ENCODE measurements at places on chromosomes 2 and 18.

DNA sequence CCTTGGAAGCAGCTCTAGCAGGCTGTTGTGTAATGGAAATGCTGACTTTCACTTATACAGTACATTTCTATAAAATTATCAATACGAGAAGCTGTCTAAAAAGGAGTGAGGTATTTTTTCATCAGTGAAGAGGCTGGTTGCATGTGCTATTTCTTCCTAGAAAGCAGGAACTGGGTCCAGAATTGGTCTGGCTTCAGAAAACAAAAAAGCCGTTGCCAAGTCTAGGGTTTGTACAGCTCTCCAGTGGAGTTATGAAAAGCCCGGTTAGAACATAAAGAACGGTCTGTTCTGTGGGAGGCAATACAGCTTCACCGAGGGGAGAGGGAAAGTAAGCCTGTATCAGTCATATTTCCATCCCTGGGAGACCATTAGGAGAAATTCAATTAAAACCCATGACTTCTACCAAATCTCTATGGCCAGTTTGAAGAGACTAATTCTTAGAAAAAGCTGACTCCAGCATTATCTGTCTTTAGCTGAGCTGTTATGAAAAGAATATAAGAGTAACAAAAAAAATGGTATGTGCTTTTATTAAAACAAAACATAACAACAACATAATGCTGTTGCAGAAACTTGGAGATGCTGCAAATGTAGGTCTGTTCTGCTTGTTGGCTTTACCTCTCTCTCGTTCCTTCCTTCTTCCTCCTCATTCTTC lies 217.0 kb downstream of the CMPK2 start:
- DNase-seq, result no peak

DNA sequence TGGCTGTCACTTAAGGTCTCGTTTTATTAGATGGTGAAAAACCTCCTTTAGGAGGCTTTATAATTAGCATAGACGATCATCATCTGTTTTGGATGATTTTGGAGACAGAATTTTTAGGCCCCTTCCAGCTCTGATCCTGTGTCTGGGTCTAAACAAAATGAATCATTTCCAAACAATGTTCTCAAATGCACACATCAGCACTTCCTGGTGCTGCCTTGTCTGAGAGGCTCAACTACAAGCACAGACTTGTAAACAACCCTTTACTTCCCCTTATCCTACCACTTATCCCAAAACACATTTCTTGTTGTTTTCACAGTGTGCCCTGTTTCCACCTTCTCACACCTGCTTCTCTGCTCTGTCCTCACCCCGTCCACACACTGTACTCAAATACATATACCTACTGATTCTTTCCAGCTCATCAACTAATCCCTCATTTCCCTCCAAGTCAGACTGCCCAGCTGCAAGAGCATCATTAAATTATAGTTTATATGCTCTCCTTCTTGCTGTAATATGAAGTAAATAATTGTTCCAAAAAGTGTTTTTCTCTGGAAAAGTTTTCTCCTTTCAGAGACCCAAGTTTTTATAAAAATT lies 71.2 kb upstream of the COL3A1 start:
- no peak for DNase-seq

DNA sequence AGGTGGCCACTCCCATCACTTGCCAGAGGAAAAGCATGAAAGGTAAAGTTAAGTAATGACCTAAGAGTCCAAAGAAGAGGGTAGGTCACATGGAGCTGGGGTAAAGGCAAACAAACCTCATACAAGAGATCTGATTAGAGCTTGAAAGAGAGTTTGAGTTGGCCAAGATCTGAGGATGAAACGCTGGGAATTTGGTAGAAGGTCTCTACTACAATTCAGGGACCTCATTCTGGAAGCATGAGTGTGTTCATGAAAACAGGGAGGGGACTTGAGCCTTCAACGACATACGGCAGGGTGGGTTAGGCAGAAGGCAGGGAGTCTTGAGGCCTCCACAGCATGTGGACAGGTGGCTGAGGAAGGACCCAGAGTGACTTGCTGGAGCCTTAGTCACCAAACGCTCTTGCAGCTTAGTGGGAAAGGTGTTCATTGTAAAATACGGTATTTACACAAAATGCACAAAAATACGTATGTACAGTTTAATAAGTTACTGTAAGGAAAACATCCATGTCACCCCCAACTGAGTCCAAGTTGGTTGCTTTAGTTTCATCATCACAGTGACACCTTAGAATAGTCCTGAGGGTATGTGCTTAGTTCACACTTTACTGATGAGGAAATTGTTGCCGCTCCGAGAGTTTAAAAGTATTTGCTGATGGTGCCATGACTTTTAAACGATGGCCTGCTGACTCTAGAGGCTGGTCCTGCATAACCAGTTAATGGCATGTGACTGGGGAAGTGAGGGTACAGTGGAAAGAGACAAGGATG lies 5.0 kb upstream of the FARP2 start:
- DNase-seq, result no peak

GRCh38 chr18:362311-363290 lies 94.8 kb upstream of the THOC1 start:
- no peak for DNase-seq

GRCh38 chr2:109472974-109473373 lies 140.8 kb downstream of the SEPTIN10 start:
- DNase-seq, result no peak

DNA sequence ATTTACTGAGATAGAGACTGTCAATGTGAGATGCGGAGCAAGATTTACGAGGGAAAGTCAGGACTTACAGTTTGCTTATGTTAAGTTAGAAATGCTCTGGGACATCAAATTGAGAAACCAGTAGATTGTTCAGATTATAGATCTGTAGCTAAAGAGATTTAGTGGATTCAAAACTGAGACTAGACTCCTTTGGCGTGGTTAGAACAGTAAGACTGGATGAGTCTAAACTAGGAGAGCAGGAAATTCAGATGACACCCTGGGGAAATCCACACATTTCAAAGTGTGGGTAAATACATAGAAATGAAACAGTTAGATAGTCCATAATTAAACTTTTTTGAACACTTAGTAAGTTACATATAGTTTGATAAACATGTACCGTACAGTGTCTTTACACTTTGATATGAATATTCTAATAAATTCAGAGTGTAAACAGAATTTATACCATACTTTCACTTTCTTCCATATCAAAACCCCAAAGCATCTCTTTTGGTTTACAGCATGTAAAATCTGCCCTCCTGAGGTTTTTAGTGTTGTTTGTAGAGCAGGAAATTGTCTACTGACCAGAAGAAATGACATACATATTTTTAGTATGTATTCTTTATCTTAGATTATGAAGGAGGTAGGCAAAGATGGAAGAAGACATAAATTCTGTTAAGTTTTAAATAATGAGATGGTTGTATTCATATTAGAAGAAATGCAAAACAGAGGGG lies 231.5 kb downstream of the NYAP2 start:
- DNase-seq, result no peak

GRCh38 chr2:104444889-104445288 lies 409.0 kb upstream of the POU3F3 start:
- no peak for DNase-seq

GRCh38 chr2:67216881-67217280 lies 180.3 kb upstream of the ETAA1 start:
- DNase-seq, result no peak

- no peak for DNase-seq
Observed at GRCh38 chr2:204669382-204669781, 124.1 kb downstream of the PARD3B start.

DNA sequence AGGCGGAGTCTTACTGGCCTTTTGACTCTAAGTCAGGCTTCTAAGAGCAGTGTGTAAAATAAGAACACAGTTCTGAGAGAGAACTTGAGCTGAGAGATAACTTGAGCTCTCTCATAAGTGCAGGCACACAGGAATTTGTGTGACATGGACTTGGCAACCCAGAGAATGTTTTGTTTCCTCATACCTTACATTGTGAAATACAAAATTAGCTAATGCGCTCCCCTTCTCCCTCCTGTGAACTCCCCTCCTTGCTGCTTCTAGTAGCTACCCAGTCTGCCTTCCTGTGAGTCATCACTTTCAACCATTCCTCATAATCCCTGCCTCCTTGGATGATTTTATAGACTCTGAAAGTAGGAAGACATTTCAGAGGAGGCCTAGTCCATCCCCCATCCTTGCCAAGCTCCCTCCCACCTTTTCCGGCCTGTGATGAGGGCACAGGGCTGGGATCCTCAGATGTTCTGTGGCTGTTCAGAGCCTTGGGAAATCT lies 22.6 kb downstream of the FER1L5 start:
- no peak for DNase-seq

GRCh38 chr2:134366359-134366758 lies 112.5 kb downstream of the MGAT5 start:
- DNase-seq, result no peak

GRCh38 chr18:50284255-50284885 lies 3.0 kb upstream of the MBD1 start:
- DNase-seq, result peak; percentile 50

GRCh38 chr18:5998166-5998881 lies 103.0 kb upstream of the TMEM200C start:
- peak; percentile 26 for DNase-seq

DNA sequence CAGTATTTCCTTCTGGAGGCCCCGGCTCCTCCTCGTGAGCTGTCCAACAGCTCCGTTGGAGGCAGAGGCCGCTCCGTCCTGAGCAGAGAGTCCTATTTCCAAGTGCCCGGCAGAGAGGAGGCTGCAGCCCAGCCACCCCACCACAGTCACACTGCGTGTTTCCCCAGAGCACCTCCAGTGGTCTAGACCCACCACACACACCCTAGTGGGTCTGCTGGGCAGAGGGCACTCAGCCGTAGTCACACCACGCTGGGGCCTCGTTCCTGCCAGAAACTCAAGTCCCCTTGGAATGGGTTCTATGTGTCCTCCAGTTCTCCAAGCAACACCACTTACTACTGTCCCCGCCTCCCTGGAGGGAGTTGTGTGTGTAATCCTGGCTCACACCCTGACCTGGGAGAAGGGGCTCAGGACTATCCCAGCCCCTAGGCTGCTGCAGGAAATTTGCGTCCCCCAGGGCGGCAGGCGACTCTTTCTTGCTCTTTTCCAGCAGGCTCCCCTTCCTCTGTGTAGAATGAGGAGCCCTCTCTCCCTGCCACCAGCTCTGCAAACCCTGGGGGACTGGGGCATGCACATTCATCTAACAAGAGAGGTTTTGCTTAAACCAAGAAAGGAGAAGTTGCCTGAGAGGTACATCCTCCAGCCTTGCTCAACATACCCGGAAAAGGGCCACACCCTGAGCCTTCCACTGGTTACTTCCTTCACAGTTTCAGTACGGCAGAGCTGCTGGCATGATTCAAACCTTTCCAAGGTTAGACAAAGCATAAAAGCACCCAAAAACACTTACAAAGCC lies 114.1 kb downstream of the NDUFA10 start:
- no peak for DNase-seq

- no peak for DNase-seq
Observed at GRCh38 chr2:48175656-48176055, 269.4 kb upstream of the FBXO11 start.

GRCh38 chr2:174183076-174183475 lies 65.3 kb downstream of the OLA1 start:
- no peak for DNase-seq

- no peak for DNase-seq
Observed at GRCh38 chr2:88252646-88253045, 82.5 kb downstream of the THNSL2 start.

DNA sequence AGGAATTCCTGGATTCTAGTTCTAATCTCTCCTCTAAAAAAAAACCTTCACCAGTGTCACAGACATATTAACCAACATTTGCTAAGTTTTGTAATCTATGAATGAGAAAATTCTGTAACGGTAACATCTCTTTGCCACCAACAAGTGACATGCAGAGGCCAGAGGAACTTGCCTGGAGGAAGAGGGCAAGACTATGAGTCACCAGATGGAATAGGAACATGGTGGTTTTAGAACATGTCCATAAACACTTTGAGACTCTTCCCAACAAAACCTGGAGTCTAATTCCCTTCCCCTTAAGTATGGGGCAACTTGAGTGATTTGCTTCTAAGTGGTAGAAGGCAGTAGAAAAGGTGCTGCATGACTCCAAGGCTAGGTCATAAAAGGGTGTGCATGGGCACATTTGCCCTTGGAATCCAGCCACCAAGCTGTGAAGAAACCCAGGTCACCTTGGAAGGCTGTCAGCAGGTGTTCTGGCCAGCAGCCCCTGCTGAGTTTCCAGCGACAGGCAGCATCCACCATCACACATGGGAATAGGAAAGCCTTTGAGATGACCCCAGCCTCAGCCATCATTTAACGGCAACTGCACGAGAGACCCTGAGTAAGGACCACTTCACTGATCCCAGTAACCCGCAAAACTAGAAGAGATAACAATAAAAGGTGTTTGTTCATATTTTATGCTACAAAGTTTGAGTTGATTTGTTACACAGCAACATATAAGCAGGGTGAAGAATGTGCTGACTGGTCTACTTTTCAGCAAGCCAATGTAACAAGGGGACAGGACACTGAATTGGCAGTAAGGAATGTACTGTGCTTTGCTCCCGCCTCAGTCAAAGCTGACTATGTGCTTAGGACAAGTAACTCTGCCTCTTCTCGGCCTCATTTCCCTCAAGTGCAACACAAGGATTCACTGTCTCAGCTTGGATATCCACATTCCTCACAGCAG lies 90.6 kb downstream of the SKA1 start:
- no peak for DNase-seq

DNA sequence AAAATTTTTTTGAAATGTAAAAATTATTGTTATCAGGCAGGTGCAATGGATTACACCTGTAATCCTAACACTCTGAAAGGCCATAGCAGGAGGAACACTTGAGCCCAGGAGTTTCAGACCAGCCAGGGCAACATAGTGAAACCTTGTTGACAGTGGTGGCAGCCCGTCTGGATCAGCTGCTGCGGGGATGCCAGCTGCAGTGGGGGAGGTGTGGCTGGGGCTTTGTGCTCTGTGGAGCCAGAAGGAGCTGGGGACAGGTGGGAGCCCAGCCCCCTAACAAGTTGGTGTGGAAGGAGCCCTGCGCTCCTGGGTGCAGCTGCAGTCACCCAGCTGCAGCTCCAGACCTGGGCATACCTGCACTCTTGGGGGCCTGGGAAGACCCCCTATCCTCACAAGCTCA lies 182.4 kb upstream of the MC4R start:
- no peak for DNase-seq

DNA sequence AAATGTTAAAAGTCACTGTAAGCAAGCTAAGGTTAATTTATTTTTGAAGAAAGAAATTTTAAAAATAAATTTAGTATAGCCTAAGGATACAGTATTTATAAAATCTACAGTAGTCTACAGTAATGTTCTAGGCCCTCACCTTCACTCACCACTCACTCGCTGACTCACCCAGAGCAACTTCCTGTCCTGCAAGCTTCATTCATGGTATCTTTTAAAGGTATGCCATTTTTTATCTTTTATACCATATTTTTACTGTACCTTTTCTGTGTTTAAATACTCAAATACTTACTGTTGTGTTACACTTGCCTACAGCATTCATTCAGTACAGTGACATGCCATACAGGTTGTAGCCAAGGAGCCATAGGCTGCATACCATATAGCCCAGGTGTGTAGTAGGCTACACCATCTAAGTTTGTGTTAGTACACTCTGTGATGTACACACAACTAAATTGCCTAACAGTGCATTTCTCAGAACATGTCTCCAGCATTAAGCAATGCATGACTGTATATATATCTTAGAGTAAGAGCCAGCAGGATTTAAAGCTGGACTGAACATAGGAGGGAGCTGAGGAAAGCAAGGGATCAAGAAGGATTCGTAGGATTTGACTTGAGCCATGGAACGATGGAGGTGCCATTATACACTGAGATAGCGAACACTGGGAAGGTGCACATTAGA lies 83.1 kb upstream of the KLF7 start:
- no peak for DNase-seq

GRCh38 chr2:233119123-233119522 lies 59.0 kb downstream of the INPP5D start:
- no peak for DNase-seq

GRCh38 chr18:49960376-49960775 lies 147.0 kb upstream of the ACAA2 start:
- no peak for DNase-seq
